Stimulated activated CD8-positive, alpha-beta memory T cell treated with anti-CD3 and anti-CD28 coated beads, Interleukin-12 subunit alpha, Interleukin-12 subunit beta, amount 100 ng/mL, for 4 hours (primary cell): ENCODE measurements at places on chromosomes 6 and 20.

DNA sequence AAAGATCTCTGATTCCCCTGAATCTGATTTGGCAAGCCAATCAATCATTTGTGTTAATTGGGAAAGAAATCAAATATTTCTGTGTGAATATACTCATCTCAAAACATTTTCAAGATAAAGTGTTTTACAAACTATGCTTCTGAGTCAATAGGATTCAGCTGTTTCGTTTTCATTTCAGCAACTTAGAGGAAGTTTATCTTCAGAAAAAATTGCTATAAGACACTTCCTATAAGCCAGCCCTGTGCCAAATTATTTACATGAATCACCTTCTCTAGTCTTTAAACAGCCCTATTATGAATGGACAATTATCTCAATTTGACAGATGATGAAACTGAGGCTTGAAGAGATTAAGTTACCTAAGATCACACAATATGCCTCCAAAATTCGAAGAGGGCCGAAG, 10.9 kb downstream of the DEFB129 start:
- no peak for DNase-seq

DNA sequence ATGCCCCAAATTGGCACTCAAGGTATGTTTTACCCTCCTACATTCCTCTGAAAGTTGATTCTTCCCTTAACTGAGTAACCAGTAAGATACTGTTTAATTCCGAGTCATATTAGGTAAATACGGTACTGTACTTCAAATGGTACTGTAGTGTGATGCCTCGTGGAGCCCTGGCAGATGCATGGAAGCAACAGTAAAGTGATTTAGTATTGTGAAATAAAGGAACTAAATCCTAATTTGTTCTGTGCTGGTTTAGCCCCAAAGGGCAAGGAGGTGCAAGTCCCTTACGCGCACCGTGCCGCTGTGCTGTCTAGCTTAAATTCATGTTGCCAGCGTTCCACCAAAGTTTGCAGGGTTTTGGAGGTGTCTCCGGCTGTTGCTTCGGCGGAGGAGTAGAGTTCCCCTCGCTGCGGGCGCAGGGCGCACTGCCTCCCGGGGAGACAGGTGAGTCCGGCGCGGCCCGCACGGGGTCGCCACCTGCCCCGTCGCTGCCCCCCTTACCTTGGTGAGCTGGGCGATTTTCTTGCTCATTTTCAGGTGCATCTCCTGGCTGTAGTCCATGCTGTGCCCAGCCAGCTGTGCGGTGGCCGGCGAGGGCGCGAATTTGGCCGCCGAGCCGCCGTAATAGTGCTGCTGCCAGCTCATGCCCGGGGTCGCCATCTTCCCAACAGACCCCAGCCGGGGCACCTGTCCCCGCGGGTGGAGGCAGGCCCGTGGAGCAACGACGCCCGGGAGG, 655 bp downstream of the FAM184A start:
- DNase-seq, result peak; percentile 28

- DNase-seq, result no peak
Measured at GRCh38 chr6:153104220-153104619, 26.9 kb downstream of the RGS17 start.

GRCh38 chr6:72954716-72955115, 270.6 kb downstream of the KHDC1L start:
- DNase-seq, result no peak

GRCh38 chr6:122790028-122790422, 967 bp downstream of the SMPDL3A start:
- no peak for DNase-seq

- no peak for DNase-seq
Measured at GRCh38 chr20:58621906-58622548, 29.1 kb upstream of the STX16 start.

- no peak for DNase-seq
Measured at GRCh38 chr6:21666853-21667681, 73.5 kb downstream of the SOX4 start.

- DNase-seq, result no peak
Measured at GRCh38 chr6:115360602-115361325, 699.9 kb downstream of the FRK start.

DNA sequence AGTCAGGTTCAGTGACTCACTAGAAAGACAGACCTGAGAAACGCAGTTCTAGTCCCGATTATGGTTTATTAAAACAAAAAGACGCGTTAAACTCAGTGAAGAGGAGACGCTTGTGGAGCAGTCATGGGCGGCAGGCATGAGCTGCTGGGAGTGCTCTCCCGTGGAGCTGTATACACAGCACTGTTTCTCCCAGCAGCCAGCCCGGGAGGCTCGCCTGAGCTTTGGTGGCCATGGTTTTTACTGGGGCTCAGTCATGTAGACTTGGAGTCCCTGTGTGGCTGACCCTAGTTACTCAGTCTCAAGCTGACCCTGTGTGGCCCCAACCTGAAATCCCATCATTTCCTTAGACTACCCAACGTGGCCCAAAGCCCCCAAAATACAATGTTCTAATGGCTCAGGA, 41.2 kb upstream of the BHLHE23 start:
- no peak for DNase-seq

DNA sequence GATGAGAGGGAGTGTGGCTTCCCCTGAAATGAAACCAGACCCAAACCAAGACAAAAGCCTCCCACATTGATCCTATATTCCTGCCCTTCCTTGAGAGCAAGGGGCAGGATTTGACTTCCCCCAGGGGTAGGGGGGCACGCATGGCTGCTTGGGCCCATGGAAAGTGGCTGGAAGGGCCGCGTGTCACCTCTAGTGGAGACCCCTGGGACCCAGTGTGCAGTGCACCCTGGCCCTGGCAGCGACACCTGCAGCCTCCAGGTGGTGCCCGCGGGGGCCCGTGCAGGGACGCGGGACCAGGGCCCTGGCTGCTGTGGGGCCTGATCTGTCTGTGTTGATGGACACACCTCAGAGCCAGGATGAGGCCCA, 18.0 kb upstream of the SLCO4A1 start:
- no peak for DNase-seq

- no peak for DNase-seq
Measured at GRCh38 chr20:19506021-19506420, 252.0 kb upstream of the RIN2 start.

GRCh38 chr6:148179786-148180185, 162.9 kb upstream of the SASH1 start:
- DNase-seq, result no peak

GRCh38 chr20:513429-513828, 30.2 kb downstream of the CSNK2A1 start:
- no peak for DNase-seq

GRCh38 chr20:57664476-57664875, 44.2 kb upstream of the ZBP1 start:
- DNase-seq, result no peak

DNA sequence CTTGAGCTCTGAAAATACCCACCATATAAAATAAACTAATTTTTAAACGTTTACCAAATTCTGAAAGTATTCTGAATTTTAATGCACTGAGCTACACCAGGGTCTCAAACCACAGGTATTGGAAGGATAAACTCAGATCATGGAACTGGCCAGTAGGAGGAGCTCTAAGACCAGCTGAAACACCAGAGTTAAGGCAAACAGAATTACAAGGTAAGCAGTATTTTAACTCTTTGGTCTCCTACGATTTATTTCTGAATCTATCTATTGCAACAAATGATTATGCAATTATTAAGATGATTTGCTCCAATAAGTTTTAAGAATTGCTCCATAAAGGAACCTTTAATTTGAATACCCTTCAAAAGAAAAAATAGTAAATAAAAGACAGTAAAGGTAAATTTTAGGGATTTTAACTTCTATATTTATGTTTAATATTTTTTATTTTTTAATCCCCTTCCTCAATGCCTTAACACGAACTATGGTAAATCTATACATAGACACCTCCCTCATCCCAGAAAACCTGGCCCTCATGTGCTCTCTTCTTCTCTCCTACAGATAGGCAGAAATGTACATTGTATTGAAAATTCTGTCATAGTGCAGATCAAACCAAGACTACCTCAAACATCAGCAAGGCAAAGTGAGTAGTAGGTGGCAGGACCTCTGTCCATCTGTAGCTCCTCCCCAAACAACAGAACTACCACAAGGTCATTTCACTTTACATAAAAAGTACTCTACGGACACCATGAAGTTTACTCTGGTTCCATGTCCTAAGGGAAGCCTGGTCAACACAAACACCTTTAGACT, 58.4 kb downstream of the SMLR1 start:
- peak; percentile 17 for DNase-seq

- no peak for DNase-seq
Measured at GRCh38 chr6:11143394-11144371, 32.2 kb upstream of the ERVFRD-1 start.
